ENCODE measurements at places on chromosomes 4 and X. TPM values are rescaled to one million over a fixed set of nuclear protein-coding genes. Genes with fewer than 3 reads are reported as not detected.

DNA sequence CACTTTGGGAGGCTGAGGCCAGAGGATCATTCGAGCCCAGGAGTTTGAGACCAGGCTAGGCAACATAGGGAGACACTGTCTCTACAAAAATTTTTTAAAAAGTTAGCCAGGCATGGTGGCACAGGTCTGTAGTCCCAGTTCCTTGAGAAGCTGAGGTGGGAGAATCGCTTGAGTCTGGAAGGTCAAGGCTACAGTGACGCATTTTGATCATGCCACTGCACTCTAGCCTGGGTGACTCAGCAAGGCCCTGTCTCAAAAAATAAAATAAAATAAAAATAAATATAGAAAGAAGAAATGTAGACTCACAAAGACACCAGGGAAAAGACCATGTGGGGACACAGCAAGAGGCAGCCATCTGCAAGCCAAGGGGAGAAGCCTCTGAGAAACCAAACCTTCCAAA, 42.3 kb upstream of the SLC7A3 start:
- H3K36me3 ChIP-seq, result no peaks in the 10 kb centered on the region
- no peak overlapping the region for H3K4me3 ChIP-seq

GRCh38 chr4:146439999-146440398, 81.7 kb downstream of the SLC10A7 start:
- H3K27me3 ChIP-seq, result no peaks in the 10 kb centered on the region
- peak overlapping the region; percentile 5 for H3K27ac ChIP-seq
- no peak for DNase-seq
- H3K4me3 ChIP-seq, result no peak overlapping the region
- H3K36me3 ChIP-seq, result peaks cover 2% of the 10 kb centered on the region

DNA sequence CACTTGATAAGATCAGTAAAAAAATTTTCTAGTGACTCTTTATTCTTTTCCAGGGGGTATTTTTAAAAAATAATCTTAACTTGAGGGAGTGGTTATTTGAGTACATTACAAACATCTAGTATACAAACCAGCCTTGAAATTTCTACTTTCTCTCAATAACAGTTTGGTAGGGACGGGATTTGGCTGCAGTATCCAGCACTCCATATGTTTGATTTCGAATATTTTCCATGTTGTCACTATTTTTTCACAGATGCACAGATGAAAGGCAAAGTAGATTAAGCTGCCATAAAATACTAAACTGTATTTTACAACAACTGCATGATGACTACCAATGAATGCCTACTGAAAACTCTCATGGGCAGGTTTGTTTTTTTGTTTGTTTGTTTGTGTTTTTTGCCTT, 225.0 kb downstream of the COX7B2 start:
- no peaks in the 10 kb centered on the region for H3K4me1 ChIP-seq
- DNase-seq, result no peak
- H3K4me3 ChIP-seq, result no peak overlapping the region
- no peaks in the 10 kb centered on the region for H3K36me3 ChIP-seq

GRCh38 chr4:179831274-179831673, 2389.0 kb upstream of the AGA start:
- H3K4me1 ChIP-seq, result no peaks in the 10 kb centered on the region
- no peak overlapping the region for H3K4me3 ChIP-seq
- H3K27me3 ChIP-seq, result no peaks in the 10 kb centered on the region
- DNase-seq, result no peak

DNA sequence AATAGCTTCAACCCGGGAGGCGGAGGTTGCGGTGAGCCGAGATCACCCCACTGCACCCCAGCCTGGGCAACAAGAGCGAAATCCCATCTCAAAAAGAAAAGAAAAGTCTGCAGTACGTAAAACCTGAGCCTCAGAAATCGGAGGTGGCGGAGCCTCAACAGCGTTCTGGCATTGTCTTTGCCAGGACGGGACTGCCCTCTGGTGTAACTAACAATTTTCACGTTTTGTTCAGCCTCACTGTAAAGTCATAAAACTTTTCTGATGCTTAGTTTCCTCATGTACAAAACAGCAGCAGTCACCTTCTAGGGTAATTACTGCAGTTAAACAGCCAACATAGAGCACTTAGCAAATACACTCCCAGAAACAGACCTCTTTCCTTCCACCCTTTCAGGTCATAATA, 121.7 kb downstream of the RBM47 start:
- H3K4me3 ChIP-seq, result no peak overlapping the region
- DNase-seq, result no peak
- H3K27ac ChIP-seq, result no peak overlapping the region
- H3K36me3 ChIP-seq, result no peaks in the 10 kb centered on the region
- peaks cover 3% of the 10 kb centered on the region for H3K4me1 ChIP-seq
- no peaks in the 10 kb centered on the region for H3K27me3 ChIP-seq

GRCh38 chr4:142130666-142131065, 494.3 kb downstream of the IL15 start:
- H3K4me3 ChIP-seq, result no peak overlapping the region
- H3K27me3 ChIP-seq, result peaks cover 1% of the 10 kb centered on the region
- peaks cover 27% of the 10 kb centered on the region for H3K4me1 ChIP-seq
- DNase-seq, result no peak
- no peak overlapping the region for H3K27ac ChIP-seq

DNA sequence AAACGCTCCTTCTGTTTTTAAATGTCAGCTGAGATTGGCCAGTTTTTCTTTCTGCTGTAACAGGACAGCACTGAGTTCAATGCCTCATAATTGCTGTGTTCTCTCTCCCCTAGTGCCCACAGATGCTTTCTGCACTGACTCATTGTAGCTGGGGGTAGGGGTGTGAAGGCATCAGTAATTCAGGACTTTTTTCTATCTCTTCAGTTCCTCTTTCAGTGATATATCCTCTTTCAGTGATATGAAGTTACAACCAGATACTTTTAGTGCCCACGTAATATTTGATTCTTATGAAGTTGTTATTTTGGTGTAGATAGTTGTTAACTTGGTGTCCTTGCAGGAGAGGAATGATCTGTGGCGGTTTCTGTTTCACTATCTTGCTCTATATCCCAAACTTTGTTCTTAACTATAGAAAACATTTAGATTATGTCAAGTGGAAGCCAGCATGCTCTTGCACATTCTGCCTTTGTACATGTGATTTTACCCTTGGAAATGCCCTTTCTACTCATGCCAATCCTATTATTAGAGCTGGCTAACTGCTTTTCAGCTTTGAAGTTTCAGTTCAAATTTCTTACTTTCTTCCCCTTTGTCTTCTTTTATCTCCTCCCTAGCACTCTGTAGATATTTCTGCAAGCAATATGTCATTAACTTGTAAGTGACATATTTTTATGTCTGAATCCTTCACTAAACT, 1258.4 kb downstream of the FAM133A start:
- no peak for DNase-seq
- peaks cover 3% of the 10 kb centered on the region for H3K27me3 ChIP-seq
- no peak overlapping the region for H3K4me3 ChIP-seq
- H3K36me3 ChIP-seq, result peaks cover 5% of the 10 kb centered on the region

GRCh38 chr4:53191997-53192396, 173.9 kb downstream of the SCFD2 start:
- no peak overlapping the region for H3K4me3 ChIP-seq
- no peaks in the 10 kb centered on the region for H3K4me1 ChIP-seq
- no peak for DNase-seq
- no peak overlapping the region for H3K27ac ChIP-seq
- no peaks in the 10 kb centered on the region for H3K27me3 ChIP-seq
- H3K36me3 ChIP-seq, result no peaks in the 10 kb centered on the region

GRCh38 chr4:17251101-17251500, 260.8 kb downstream of the QDPR start:
- H3K4me3 ChIP-seq, result no peak overlapping the region
- no peaks in the 10 kb centered on the region for H3K27me3 ChIP-seq
- no peak for DNase-seq
- peaks cover 16% of the 10 kb centered on the region for H3K4me1 ChIP-seq
- H3K27ac ChIP-seq, result no peak overlapping the region

- H3K27me3 ChIP-seq, result peaks cover 8% of the 10 kb centered on the region
- H3K36me3 ChIP-seq, result no peaks in the 10 kb centered on the region
- no peak overlapping the region for H3K4me3 ChIP-seq
- DNase-seq, result no peak
These were observed 22.2 kb upstream of the PPP2R2C start for GRCh38 chr4:6494431-6495295.

- peaks cover 2% of the 10 kb centered on the region for H3K27me3 ChIP-seq
- no peak overlapping the region for H3K4me3 ChIP-seq
- H3K36me3 ChIP-seq, result no peaks in the 10 kb centered on the region
- no peak overlapping the region for H3K27ac ChIP-seq
- no peak for DNase-seq
These were observed 148.3 kb downstream of the MAML3 start for GRCh38 chr4:140005699-140006098.

- no peak overlapping the region for H3K4me3 ChIP-seq
- H3K36me3 ChIP-seq, result no peaks in the 10 kb centered on the region
- peaks cover 1% of the 10 kb centered on the region for H3K27me3 ChIP-seq
- H3K4me1 ChIP-seq, result no peaks in the 10 kb centered on the region
- no peak overlapping the region for H3K27ac ChIP-seq
These were observed 66.9 kb downstream of the GALNTL6 start for GRCh38 chr4:171880136-171880535.

- H3K4me3 ChIP-seq, result no peak overlapping the region
- H3K27ac ChIP-seq, result no peak overlapping the region
- no peak for DNase-seq
- no peaks in the 10 kb centered on the region for H3K36me3 ChIP-seq
- no peaks in the 10 kb centered on the region for H3K4me1 ChIP-seq
These were observed 726.5 kb downstream of the FAM133A start for GRCh38 chrX:94400488-94400887.

GRCh38 chr4:138761638-138762220, 253.9 kb upstream of the NOCT start:
- no peak for DNase-seq
- H3K4me1 ChIP-seq, result no peaks in the 10 kb centered on the region
- H3K27ac ChIP-seq, result no peak overlapping the region
- no peak overlapping the region for H3K4me3 ChIP-seq
- H3K27me3 ChIP-seq, result no peaks in the 10 kb centered on the region
- no peaks in the 10 kb centered on the region for H3K36me3 ChIP-seq

DNA sequence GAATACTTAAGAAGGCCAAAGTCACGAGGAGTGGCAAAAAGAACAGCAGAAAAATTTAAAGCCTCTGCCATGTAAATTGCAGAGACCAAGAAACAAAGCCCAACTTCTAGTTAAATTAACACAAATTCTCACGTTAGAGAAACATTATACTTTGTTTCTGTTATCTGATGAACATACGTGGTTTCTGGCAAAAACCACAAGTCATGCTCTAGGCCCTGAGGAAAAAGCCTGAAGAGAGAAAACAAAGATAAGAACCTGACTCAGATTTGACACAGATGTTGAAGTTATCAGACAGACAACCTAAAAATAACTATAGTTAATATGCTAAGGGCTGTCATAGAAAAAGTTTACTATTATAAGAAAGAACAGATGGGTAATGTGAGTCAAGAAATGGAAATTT, 149.1 kb upstream of the PCDH10 start:
- peaks cover 4% of the 10 kb centered on the region for H3K4me1 ChIP-seq
- H3K27me3 ChIP-seq, result no peaks in the 10 kb centered on the region
- no peak overlapping the region for H3K4me3 ChIP-seq
- H3K36me3 ChIP-seq, result no peaks in the 10 kb centered on the region
- DNase-seq, result no peak
- peak overlapping the region; percentile 12 for H3K27ac ChIP-seq

DNA sequence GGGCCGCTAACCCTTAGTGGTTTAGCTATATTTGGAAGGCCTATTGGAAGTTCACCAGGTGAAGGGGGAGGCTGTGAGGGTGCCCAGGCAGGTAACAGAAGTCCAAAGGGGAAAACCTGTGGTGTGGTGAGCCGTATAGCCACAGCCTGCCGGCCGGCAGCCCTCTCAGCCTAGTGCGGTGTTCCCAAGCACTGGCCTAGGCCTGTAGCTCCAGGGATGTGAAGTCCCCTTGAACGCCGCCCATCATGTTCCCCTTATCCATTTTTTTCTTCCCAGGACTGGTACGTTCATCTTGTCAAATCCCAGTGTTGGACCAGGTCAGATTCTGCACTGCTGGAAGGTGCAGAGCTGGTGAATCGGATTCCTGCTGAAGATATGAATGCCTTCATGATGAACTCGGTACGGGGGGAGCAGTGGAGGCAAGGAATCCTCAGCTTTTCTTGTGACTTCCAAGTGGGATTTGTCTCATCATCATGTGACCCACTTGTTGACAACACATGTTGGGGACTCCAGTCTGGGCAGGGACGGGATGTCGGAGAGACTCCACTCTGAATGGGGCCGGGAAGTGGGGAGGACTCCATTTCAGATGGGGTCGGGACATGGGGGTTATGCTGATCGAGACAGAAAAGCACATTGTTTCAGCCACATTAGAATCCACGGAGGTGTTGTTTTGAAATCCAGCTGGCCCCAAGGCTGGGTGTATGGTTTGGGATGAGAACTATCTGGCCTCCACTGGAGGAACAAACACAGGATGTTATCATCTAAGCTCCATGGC, 39.2 kb upstream of the MSANTD1 start:
- peaks cover 42% of the 10 kb centered on the region for H3K36me3 ChIP-seq
- no peak for DNase-seq
- no peak overlapping the region for H3K27ac ChIP-seq
- H3K27me3 ChIP-seq, result no peaks in the 10 kb centered on the region

DNA sequence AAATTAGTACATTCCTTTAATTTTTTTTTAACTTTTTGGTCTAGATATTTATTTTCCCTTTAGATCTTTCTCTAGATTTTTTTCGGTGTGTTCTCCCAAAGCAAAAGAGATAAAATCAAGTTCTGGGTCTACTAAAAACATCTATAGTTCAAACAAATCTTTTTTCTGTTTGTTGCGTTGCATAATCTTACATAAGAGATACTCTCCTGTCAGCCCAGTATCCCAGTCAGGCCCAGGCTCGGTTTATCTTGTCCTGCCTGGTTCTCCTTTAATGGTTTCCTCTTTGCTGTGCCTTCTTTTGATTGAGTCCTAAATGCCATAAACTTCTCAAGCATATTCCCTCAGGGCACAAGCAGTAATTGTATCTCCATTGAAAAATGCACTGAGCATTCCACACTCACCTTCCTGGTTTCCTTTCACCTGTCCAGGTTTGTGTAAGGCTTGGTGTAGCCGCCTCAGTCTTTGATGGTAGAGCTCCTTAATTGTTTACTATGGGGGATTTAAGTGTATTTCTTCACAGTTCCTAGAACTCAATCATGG, 104.9 kb downstream of the TMEM131L start:
- peaks cover 15% of the 10 kb centered on the region for H3K4me1 ChIP-seq
- DNase-seq, result no peak
- H3K4me3 ChIP-seq, result no peak overlapping the region
- H3K27ac ChIP-seq, result no peak overlapping the region
- H3K36me3 ChIP-seq, result peaks cover 6% of the 10 kb centered on the region

- no peaks in the 10 kb centered on the region for H3K4me1 ChIP-seq
- H3K36me3 ChIP-seq, result no peaks in the 10 kb centered on the region
- H3K27ac ChIP-seq, result no peak overlapping the region
- DNase-seq, result no peak
- no peak overlapping the region for H3K4me3 ChIP-seq
These were observed 239.6 kb upstream of the TRAM1L1 start for GRCh38 chr4:117324851-117325491.

The STARD8 gene
- total RNA-seq, result 82.7 TPM

The CT45A2 gene
- total RNA-seq, result not detected

The ADGRG2 gene
- total RNA-seq, result not detected

The NRK gene
- total RNA-seq, result 1.8 TPM

The FGD1 gene
- 15.6 TPM for total RNA-seq

The FAM184B gene
- total RNA-seq, result 0.08 TPM

The NLGN4X gene
- total RNA-seq, result 51.3 TPM

The HTRA3 gene
- 1.7 TPM for total RNA-seq
